ENCODE measurements at places on chromosomes 13 and 19.

- no peak for DNase-seq
Observed at GRCh38 chr19:49356382-49356781, 5.8 kb downstream of the TEAD2 start.

GRCh38 chr13:40692946-40693345 lies 26.5 kb upstream of the FOXO1 start:
- DNase-seq = no peak

GRCh38 chr13:110056640-110057039 lies 250.3 kb downstream of the COL4A1 start:
- DNase-seq = no peak

- no peak for DNase-seq
Observed at GRCh38 chr19:8224394-8225145, 15.4 kb downstream of the CERS4 start.

GRCh38 chr19:47598407-47599349 lies 10.3 kb upstream of the BICRA start:
- DNase-seq = no peak

DNA sequence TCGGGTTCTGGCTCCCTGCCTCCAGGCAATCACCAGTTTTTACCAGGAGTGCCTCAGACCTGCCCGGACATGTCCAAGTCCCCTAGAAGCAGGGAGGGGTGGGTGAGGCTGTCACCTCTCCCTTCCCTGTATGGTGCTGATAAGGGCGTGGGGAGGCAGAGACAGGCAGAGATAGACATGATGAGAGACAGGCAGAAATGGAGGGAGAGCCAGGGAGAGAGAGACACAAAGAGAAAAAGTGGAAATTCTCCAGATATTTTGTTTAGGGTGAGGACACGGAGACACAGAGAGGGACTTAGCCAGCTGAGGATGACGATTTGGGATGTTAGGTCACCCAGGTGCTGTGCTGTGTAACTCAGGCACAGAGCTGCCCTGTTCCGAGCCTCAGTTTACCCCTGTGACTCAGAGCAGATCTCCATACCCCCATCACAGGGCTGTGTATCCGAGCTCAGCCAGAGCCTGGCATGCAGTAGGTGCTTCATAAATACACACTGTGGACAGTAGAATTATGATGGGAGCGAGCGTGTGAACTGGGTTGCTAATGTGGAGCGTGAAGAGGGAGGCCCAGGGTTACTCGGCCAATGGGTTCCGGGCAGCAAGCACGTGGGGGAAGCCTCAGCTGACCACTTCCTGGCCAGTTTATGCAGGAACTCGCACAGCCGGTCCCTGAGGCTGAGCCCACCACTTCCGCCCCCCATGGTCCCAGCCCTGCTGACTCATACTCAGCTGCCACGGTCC lies 11.9 kb upstream of the GDF15 start:
- peak; percentile 40 for DNase-seq

DNA sequence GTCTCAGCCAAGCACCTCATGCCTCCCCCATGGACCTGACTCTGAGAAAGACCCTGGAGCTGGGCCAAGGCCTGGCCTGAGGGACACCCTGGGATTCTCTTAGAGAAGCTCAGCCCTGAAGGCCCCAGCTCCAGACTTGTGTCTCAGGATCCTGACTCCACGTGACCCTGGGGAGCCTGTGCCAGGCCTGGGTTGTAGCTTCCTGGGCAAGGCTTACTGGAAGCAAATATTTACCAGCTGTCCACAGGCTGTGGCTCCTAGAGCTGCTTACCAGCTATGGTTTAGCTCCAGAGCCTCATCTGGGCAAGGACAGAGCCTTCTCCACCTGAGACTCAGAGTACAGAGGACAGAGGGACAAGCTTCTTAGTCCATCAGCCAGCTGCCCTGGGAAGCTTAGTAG lies 61.0 kb upstream of the CEACAM8 start:
- DNase-seq = no peak

- peak; percentile 30 for DNase-seq
Observed at GRCh38 chr19:55461974-55462626, 658 bp upstream of the ISOC2 start.

DNA sequence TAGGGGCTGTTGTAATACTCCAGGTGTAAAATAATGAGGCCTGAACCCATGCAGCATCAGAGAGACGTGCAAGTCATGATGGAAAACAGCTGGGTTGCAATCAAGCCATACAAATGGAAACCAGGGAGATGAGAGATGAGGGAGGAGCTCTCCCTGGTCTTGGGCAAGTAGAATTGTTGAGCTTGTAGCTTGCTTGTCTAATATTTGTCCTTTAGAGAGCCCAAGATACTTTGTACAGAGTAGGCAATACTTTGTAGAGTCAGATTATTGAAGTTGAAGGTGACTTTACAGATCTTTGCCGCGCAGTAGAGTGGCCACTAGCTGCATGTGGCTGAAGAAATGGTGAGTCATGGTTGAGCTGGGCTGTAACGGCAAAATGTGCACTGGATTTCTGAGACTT lies 8.3 kb downstream of the ATP8A2 start:
- no peak for DNase-seq

GRCh38 chr19:48325265-48325910 lies at the start of gene EMP3:
EMP3 (plus strand) TSS chr19:48325552; CDS start chr19:48326845, 1,293 bp downstream.
- no peak for DNase-seq

GRCh38 chr13:79805317-79805716 lies 324.4 kb downstream of the NDFIP2 start:
- no peak for DNase-seq

DNA sequence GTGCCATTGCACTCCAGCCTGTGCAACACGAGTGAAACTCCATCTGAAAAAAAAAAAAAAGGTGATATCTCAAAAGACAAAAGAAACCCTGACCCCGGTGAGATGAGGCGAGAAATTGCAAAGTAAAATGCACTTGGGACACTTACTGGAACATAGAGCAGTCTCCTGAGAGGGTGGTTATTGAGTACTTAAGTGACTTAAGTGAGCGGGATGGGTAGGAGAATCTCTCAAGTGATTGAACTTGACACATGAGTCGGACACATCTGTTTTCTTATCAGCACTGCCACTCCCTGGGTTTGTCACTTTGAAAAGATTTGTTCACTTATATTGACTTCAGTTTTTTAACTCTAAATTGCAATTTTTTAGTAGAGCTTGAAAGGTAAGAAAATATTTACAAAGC lies 2.8 kb downstream of the ZNF429 start:
- DNase-seq = no peak

GRCh38 chr19:501646-502045 lies 5.4 kb downstream of the MADCAM1 start:
- no peak for DNase-seq

DNA sequence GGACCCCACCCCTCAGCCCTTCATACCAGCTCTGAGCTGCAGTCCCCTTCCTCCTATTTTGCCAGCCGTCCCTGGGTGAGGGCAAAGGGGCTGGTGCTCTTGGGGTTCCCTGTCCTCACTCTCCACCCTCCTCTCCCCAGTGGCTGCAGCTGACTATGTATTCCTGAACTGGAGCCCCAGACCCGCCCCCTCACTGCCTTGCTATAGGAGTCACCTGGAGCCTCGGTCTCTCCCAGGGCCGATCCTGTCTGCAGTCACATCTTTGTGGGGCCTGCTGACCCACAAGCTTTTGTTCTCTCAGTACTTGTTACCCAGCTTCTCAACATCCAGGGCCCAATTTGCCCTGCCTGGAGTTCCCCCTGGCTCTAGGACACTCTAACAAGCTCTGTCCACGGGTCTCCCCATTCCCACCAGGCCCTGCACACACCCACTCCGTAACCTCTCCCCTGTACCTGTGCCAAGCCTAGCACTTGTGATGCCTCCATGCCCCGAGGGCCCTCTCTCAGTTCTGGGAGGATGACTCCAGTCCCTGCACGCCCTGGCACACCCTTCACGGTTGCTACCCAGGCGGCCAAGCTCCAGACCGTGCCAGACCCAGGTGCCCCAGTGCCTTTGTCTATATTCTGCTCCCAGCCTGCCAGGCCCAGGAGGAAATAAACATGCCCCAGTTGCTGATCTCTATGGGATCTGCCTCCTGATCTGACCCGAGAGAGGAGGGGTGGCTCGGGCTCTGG lies 2.4 kb downstream of the COX7A1 start:
- DNase-seq = no peak

DNA sequence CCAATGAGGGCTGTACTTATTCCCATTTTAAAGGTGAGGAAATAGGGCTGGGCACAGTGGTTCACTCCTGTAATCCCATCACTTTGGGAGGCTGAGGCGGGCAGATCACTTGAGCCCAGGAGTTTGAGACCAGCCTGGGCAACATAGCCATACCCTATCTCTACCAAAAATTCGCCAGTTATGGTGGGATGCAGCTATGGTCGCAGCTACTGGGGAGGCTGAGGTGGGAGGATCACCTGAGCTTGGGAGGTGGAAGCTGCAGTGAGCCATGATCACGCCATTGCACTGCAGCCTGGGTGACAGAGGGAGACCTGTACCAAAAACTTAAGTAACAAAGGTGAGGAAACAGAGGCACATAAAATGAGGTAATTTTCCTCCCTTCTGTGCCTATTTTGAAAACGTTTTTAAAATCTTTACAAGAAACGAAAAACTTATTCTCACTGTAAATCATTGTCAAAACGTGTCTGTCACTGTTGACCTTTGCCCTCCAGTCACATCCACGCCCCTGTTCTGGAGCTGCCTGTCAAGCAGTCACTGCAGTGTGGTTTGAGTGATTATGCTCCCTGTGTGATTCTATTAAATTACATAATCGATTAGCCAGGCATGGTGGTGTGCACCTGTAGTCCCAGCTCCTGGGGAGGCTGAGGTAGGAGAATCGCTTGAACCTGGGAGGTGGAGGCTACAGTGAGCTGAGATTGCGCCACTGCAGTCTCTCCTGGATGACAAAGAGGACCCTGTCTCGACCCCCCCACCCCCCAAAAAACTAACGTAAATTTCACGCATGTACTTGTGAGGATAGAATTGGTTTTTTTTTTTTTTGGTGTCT lies 12.5 kb downstream of the NOP53 start:
- DNase-seq = no peak

DNA sequence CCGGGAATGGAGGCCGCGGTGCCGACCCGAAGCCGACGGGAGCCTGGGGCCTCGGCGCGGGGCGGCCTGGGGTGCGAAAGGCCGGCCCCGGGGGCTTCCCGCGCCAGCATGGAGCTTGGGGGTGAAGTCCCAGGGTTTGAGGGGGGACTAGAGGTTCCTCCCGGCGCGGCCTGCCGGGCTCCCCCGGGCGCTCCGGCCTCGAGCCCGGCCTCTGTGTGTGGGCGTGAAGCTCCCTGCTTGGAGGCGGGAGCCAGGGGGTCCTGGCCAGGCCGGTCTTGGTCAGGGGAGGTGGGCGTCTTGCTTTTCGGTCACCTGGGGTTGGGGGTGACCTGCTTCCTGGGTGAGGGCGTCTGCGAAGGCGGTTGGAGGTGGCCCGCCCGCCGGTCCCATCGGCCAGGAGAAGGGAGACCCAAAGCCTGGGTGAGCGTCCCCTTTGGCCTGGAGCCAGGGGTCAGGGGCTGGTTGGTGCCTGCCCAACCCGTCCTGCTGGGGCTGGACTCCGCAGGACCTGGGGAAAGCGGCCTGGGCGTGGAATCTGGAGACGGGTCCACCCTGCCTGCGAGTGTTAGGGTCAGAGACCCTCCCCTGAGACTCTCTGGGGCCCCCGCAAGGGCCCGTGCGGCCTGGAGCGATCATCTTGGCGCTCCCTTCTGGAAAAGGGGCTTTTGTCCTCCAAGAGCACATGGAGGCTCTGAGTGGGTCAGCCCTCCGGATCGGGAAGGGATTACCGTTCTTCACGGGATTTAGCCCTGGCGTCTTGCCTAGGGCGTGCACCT lies 535 bp downstream of the BSG start:
- peak; percentile 48 for DNase-seq

DNA sequence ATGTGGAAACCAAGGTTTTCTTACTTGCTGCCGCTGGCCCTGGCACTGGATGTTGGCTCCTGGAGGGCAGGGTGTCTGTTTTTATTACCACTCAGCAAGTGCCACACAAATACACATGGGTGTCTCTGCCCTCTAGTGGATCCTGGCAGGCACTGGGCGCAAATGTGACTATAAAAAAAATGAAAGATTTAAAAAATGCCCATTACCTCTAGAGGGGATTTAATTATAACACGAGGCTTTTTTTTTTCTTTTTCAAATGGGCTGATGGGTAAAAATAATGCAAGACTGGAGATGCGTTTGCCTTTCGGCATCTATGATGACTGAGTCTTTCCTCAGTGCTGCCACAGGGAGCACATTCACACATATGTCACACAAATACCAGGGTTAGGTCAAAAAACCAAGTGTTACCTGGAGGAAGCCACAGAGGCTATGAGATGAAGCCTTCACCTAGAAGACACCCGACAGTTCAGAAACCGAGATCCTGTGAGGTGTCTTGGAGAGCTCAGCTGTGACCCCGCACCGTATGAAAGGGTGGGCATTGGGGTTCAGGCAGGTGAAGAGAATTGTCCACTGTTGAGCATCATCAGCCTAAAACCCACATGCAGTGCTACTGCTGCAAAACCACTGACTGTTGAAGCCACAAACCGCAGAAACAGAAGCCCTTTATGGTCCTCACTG lies 25.7 kb downstream of the CHAMP1 start:
- DNase-seq = peak; percentile 67

DNA sequence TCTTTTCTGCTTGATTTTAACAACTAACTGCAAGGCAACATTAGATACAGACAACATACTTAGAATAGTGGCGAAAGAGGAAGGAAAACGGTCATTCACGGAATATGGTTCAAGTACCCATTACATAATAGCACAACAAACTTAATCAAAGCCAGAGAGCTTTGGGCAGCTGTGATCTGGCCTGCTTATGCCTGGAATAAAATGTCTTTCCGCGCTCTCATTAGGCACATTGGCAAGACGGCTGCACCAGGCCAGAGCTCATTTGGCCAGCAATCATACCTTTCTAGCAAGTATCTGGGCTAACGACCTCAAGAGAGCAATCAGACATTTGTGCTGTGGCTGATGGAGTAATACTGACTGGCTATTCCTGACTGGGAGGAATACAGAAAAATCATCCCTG lies 112.8 kb downstream of the NALCN start:
- DNase-seq = no peak

GRCh38 chr13:72805676-72806346 lies 23.9 kb downstream of the PIBF1 start:
- no peak for DNase-seq

DNA sequence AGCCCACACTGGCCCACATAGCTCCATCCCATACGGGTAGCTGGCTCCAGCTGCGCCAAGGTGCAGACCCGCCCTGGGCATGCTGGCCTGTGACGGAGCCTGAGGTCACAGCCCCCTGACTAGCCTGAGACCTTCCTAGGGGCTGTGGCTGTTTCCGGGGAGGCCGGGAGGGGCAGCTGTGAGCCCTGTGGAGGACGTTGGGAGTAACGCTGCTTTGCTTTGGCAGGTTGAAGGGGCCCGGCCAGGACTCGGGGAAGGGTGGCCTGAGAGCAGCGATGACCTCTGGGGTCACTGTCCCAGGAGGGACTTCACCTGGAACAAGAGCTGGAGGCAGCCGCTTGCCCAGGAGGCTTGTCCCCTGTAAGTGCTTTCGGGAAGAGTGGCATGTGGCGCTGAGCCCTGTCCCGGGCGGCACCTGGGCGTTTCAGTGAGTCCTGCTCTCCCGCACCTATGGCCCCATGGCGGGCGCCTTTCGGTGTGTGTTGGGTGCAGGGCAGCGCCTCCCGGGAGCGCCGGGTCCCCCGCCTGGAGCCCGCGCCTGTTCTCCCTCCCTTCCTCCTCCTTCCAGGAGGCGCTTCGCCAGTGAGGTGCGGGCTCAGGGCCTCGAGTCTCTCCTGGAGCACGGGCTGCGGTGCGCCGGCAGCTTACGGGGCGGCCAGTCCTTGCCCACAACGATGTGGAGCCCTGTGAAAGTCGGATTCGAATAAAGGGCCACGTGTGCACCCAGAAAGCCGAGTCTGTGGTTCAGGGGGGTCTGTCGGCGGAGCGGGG lies 1.1 kb upstream of the FAM174C start:
- DNase-seq = no peak

- DNase-seq = no peak
Observed at GRCh38 chr13:63880705-63881104, 2465.1 kb upstream of the PCDH20 start.

All from NCI-H2081 (cell line).